ENCODE measurements at places on chromosomes 2 and 18.
A peak's percentile ranks its signal among the peaks of the same experiment; 100 is the strongest.

- no peak for DNase-seq
Measured at GRCh38 chr18:34283506-34283905, 58.8 kb upstream of the NOL4 start.

DNA sequence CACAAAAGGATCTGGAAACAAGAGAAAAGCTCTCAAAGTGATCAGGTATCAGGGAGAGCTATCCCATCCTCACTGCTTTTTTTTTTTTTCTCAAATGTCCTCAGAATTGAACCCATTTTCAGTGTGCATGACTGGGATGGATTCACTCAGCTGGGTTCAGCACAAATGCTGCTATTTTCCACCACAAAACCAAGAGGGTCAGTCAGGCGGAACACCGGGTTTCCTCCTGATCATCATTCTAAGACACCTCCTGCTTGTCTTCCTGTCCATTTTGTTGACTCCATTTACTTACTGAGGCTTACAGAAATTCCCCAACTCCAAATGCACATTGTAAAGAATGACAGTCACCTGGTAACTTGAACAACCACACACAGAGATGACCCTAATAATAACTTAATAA, 39.9 kb downstream of the CYRIA start:
- no peak for DNase-seq

- peak; percentile 33 for DNase-seq
Measured at GRCh38 chr2:75608684-75609333, 37.8 kb upstream of the MRPL19 start.

DNA sequence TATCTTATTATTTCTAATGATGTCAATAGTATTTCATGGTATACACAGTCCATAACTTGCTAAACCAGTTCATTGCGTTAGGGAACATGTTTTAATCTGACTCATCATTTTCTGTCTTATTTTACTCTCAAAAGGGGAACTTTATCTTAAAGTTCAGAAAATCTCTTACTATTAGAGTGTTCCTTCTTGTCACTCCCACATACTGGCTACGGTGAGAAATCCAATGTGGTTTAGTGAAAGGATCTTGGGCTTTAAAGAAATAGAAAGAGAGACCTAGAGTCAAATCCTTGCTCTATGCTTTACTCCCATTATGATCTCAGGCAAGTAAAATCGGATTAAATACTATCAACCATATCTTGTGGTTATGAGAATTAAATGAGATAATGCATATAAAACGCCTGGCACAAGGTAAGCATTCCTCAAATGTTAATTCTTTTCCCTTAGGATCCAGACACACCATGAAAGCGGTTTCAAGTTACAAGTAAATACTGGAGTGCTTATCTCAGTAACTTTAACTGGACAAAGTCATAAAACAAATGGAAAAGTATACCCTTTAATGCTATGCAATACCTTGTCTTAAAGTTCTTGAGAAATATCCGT, 576.0 kb downstream of the ARHGAP15 start:
- no peak for DNase-seq

DNA sequence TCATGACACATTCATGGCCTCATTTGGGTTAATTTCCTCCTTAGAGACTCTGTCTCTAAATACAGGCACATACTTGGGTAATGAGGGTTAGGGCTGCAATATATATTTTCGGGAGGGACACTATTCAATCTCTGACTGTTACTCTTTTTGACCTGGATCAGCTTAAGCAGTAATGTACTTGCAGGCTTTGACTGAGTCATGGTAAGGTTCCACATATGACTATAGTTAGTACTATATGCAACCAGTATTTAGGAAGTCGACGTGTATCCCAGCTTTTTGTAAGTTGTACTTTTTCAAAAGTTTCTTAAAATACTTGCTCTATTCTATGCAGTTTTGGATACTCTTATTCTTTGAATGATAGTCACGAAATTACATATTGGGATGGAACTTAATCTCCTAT, 37.2 kb upstream of the CDH19 start:
- no peak for DNase-seq

- DNase-seq: no peak
Measured at GRCh38 chr2:180359522-180360282, 352.6 kb upstream of the CWC22 start.

DNA sequence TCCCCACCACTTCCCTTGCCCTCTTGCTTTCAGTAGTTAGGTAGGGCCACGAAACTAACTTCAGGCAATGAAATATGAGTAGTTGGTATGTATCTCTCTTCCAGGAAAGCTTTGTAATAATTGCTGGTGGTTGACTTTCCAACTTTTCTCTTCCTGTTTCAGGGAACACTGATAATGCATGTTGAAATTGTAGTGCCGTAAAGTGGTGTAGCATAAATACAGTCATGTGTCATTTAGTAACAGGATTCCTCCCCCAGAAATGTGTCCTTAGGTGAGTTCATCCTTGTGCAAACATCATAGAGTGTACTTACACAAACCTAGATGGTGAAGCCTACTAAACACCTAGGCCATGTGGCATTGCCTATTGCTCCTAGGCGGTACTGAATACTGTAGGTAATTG, 429.2 kb downstream of the PID1 start:
- DNase-seq: no peak

DNA sequence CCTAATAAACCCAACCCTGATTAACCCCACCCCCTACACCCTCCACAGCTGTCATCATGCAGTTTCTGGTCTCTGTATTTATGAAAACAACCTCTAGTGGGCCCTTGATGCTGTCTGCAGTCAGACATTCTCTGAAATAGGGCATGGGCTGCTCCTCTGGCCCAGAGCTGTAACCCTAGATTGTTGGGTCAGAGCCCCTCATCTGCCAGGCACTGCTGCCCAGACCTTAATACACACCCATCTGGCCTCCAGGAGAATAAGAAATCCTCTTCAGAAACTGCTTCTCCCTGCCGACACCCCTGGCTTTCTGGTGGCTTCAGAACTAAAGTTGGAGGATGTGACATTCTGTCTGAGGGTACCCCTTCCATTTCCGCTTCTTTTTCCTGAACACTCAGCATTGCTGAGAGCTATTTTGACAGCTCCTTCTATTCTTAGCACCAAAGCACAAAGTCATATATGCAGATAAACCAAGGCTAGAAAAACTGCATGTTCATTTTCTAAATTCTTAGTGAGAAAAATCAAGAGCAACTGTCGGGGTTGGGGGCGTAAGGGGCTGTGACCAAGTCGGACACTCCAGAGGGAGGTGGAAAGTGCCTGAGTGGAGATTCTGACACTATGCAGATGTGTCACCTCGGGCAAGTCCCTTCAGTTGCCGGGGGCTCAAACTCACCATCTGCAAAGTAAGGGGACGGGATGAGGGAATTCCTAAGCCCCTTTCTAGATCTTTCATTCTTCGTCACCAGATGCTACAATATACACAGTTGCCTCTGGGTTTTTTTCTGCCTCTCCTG, 28.7 kb downstream of the SRSF7 start:
- peak; percentile 37 for DNase-seq

GRCh38 chr2:30778611-30779010, 28.6 kb downstream of the CAPN13 start:
- DNase-seq: no peak
